ENCODE measurements at places on chromosomes 2 and 18.

DNA sequence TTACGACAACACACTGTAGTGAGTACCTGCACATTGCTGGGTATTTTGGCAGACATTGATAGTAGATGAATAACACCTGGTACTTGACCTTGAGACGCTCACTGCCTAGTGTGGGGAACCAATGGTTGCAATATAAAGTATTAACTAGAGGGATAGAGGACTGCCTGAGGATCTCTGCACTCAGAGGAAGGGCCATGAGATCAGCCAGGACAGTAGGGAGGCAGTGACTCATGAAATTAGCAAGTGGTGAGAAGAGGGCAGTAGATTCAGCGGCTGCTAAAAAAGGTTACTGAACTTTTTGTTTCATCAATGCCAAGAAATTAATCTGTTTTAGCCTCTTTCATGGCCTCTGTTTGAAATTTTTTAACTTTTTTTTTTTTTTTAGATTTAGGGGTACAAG, 250.8 kb upstream of the TCF4 start:
- peak; percentile 70 for DNase-seq

GRCh38 chr2:241890524-241891235, 21.2 kb downstream of the RTP5 start:
- DNase-seq, result no peak

DNA sequence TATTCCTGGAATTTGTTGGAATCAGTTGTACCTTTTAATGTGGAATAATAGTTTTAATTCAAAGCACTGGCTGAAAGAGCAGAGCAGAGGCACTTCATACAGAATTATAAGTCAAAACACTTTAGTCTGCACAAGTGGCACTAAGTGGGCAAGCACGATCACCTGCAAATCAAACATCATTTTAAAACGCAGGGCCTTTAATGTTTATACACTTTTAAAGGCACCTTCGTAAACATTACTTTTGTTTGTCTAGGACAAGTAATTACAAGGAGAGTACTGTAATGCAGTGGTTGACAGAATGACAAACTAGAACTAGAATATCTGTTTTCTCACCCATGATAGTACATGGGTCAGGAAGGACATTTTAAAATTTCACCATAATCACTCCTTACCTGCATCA, 36.4 kb downstream of the LANCL1 start:
- no peak for DNase-seq

- no peak for DNase-seq
These were observed 312.6 kb upstream of the GALNT5 start for GRCh38 chr2:156944871-156945270.
